ENCODE measurements at places on chromosomes 5 and 9. TPM values are rescaled to one million over a fixed set of nuclear protein-coding genes. Genes with fewer than 3 reads are reported as not detected.

- H3K4me3 ChIP-seq = no peak overlapping the region
- H3K36me3 ChIP-seq = no peaks in the 10 kb centered on the region
- H3K27me3 ChIP-seq = peaks cover 31% of the 10 kb centered on the region
- H3K27ac ChIP-seq = no peak overlapping the region
These were observed 22.8 kb upstream of the ARAP3 start for GRCh38 chr5:141704782-141705297.

- H3K36me3 ChIP-seq = peaks cover 38% of the 10 kb centered on the region
- DNase-seq = no peak
- H3K4me1 ChIP-seq = peaks cover 34% of the 10 kb centered on the region
- H3K4me3 ChIP-seq = peak overlapping the region; percentile 76
- no peaks in the 10 kb centered on the region for H3K27me3 ChIP-seq
These were observed 823 bp downstream of the ST6GALNAC6 start for GRCh38 chr9:127898433-127899127.

DNA sequence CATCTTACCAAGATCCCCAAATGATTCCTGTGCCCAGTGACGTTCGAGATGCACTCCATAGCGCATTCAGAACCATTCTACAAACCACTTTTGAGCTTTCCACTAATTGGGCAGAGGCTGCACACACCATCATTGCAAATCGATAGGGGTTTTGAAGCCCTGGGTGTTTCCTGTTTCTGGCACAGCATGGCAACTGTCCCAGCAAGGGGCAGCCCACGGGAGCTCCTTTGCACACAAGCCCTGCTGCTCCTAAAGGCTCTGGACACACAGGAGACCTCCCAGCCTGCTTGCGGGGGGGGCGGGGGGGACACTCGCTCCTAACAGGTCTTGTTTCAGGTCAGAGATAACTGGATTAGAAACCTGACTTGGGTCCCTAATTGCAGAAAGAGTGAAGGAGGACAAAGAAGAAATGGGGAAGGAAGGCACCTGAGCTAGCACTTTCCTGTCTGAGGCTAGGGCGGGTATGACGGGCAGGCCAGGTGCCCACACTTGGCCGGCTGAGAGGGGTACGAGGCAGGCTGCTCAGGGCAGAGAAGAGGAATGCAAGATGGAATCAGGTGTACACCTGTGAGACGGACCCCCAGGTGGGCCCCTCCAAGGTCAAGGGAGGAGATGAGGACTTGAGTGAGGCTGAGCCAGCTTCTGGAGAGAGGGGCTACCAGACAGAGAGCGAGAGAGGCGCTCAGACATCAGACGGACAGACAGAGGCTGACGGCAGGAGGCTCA is 820 bp downstream of the FBP1 start:
- H3K4me3 ChIP-seq = peak overlapping the region; percentile 76
- H3K27ac ChIP-seq = no peak overlapping the region
- no peaks in the 10 kb centered on the region for H3K36me3 ChIP-seq
- no peak for DNase-seq

Gene TRAF2
- 67.6 TPM for total RNA-seq

Gene NDUFA8
- total RNA-seq = 49.1 TPM

DNA sequence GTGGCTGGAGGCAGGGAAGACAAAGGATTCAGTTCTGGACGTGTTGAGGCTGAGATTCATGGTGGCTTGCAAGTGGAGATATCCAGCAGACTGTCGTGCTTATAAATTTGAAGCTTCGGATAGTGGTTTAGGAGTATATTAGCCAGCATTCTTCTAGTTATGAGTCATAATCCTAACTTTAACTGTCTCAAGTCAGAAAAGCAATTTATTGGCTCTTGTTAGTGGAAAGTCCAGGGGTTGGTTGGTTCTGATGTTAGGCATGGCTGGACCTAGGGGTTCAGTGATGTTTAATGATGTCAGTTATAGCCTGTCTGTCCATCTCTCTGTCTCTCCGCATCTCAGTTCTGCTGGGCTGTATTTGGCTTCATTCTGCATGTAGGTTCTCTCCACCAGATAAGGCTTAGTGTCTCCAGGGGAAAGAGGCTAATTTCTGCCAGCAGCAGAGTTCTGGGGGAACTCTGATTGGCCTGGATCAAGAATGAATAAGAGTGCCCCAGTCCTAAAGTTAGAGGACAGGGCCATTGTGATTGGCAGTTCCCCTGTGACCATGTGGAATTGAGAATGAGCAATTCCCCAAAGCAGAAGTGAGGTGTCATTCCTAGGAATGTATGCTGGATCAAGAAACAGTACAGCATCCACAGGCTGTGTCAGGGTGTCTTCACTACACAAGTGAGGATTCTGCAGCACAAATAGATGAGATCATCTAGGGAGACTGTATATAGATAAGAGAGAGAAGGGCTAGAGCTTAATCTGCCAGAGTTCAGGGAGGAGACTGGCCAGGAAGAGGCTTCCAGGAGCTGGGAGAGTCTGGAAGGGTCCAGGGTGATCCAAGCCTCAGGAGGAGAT is 72.9 kb upstream of the SHB start:
- peaks cover 49% of the 10 kb centered on the region for H3K27me3 ChIP-seq
- no peak overlapping the region for H3K4me3 ChIP-seq
- no peaks in the 10 kb centered on the region for H3K4me1 ChIP-seq
- H3K36me3 ChIP-seq = no peaks in the 10 kb centered on the region
- H3K27ac ChIP-seq = no peak overlapping the region

DNA sequence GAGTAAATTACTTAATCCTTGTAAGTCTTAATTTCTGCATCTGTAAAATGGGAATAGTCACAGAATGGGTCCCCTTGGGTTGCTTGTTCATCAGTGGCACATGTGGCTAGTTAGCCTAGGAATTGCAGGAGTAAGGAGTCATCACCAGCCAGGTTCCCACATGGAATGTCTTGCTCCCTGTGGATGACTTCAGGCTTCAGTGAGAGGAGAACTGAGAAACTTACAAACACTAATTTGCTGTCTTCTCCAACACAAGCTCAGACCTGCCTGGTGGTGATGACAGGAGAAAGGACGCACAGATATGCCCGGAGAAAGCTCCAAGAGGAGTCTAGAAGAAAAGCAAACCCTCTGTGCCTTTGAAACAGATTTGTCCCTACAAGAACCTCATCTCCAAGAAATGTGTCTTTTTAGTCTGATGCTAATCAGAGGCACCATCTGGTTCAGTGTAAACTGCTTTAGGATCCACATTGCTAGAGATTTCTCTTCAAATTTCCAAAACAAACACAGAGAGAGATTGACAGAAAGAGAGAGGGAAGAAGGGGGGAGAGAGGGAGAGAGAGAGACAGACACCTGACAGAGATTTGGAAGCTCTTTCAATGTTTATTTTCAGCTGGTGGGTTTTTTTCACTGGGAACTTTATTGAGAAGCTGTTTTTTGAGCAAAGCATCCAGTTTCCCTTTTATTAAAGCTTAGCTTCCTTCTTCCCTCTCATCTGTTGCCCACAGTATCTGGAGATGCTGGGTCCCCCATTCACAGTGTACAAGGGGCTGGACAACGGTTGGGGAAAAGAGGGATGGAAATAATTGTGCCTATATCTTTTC is 128.3 kb downstream of the DOCK2 start:
- DNase-seq = no peak
- H3K4me3 ChIP-seq = no peak overlapping the region
- H3K27ac ChIP-seq = no peak overlapping the region
- H3K27me3 ChIP-seq = no peaks in the 10 kb centered on the region
- H3K36me3 ChIP-seq = peaks cover 58% of the 10 kb centered on the region
- H3K4me1 ChIP-seq = peaks cover 7% of the 10 kb centered on the region

- no peak overlapping the region for H3K4me3 ChIP-seq
- no peaks in the 10 kb centered on the region for H3K36me3 ChIP-seq
- DNase-seq = no peak
- no peaks in the 10 kb centered on the region for H3K4me1 ChIP-seq
- H3K27ac ChIP-seq = no peak overlapping the region
These were observed 38.1 kb upstream of the TUSC1 start for GRCh38 chr9:25716220-25716872.

DNA sequence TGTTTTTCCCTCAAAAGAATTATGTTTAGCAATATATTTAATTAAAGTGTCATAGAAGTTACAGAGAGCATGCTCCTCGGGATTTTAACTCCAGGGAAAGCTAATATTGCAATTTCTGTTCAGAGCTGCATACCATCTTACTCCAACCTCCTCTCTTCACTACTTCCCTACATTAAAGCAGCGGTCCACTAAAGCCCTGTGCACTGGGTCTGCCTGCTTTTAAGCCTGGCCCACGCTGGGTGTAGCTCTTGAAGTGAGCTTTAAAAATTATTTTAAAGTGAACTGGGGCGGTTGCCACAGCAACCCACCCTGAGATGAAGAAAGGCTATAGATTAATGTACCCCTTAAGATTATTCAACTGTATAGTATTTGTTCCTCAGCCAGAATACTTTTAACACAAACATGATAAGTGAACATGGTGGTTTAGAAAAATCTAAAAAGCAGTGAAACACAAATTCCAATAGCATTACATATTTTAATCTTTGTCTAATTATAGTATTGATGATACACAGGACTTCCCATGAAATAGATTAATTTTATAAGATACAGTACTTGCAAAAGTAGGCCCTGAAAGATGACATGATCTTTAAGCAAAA is 3.9 kb upstream of the MEF2C start:
- H3K27ac ChIP-seq = no peak overlapping the region
- peaks cover 2% of the 10 kb centered on the region for H3K36me3 ChIP-seq
- H3K4me1 ChIP-seq = peaks cover 17% of the 10 kb centered on the region
- no peak for DNase-seq

- no peaks in the 10 kb centered on the region for H3K4me1 ChIP-seq
- no peak overlapping the region for H3K27ac ChIP-seq
- no peaks in the 10 kb centered on the region for H3K36me3 ChIP-seq
- no peak overlapping the region for H3K4me3 ChIP-seq
- H3K27me3 ChIP-seq = peaks cover 6% of the 10 kb centered on the region
These were observed 22.3 kb upstream of the ALDH1B1 start for GRCh38 chr9:38370176-38370575.

- no peaks in the 10 kb centered on the region for H3K36me3 ChIP-seq
- DNase-seq = no peak
- H3K4me3 ChIP-seq = no peak overlapping the region
- no peaks in the 10 kb centered on the region for H3K27me3 ChIP-seq
- H3K27ac ChIP-seq = no peak overlapping the region
These were observed 205.3 kb downstream of the SLCO4C1 start for GRCh38 chr5:102090770-102091169.

DNA sequence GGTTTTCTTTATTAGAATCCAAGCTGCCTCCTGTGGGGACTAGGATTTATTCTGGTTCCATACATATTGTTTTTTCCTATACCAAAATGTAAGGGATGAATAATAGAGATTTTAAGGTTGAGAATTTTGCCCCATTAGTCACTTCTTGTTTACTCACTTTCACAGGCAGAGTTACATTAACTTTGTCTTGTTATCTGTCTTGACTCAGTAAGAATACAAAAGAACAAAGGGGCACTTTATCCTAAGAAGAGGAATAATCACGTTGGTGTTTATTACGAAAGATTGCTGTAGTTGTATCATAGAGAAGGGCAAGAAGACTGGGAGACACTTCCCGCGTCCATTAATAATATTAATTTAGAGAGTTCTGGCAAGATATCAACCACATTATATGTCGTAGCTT is 599.7 kb upstream of the FTMT start:
- H3K4me3 ChIP-seq = no peak overlapping the region
- no peak for DNase-seq
- no peaks in the 10 kb centered on the region for H3K4me1 ChIP-seq

GRCh38 chr9:99895510-99895909 is 10.9 kb upstream of the STX17 start:
- H3K27me3 ChIP-seq = peaks cover 41% of the 10 kb centered on the region
- no peak overlapping the region for H3K27ac ChIP-seq
- H3K4me3 ChIP-seq = no peak overlapping the region
- H3K4me1 ChIP-seq = no peaks in the 10 kb centered on the region

GRCh38 chr9:79632705-79633104 is 60.9 kb downstream of the TLE4 start:
- H3K27me3 ChIP-seq = no peaks in the 10 kb centered on the region
- H3K27ac ChIP-seq = no peak overlapping the region
- peaks cover 27% of the 10 kb centered on the region for H3K36me3 ChIP-seq
- H3K4me3 ChIP-seq = no peak overlapping the region

DNA sequence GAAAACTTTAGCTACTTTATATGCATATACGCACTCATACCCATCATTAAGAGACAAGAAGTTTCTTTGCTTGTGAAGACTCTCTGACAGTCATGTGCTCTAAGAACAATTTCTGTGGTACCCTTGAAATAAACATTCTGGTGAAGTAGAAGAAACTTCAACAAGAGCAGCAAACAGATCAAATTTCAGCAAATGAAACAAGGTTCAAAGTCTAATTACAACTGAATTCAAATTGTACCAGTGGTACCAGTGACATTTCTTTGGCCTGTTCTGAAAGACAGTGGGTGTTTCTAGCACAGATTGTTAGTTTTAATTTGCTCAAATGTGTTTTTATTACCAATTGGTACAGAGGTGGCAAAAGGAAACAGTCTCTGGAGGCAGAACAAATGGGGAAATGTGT is 391.0 kb downstream of the CHSY3 start:
- H3K27me3 ChIP-seq = no peaks in the 10 kb centered on the region
- no peak for DNase-seq
- no peak overlapping the region for H3K27ac ChIP-seq

Gene SPIN1
- total RNA-seq = 92.8 TPM

DNA sequence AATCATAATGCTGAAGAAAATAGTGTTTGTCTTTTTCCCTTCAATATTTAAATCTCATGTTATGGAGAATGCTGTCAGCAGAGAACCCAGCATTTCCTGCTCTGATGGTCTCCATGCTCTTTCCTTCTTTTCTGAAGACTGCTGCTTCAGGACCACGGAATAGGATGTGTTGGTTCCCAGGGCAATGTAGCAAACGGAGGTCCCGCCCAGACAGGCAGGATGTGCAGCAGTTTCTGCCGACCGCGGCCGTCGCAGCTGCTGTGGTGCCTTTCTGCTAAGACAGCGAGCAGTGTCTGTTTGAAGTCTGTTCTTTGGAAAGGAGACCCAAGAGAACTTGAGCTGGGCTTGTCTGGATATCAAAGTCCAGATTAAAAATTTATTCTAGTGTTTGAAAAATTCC is 654.3 kb downstream of the CCDC171 start:
- no peaks in the 10 kb centered on the region for H3K36me3 ChIP-seq
- H3K27ac ChIP-seq = no peak overlapping the region
- no peak overlapping the region for H3K4me3 ChIP-seq
- no peak for DNase-seq

GRCh38 chr9:126423142-126423915 is 96.7 kb downstream of the MVB12B start:
- no peaks in the 10 kb centered on the region for H3K27me3 ChIP-seq
- H3K27ac ChIP-seq = peak overlapping the region; percentile 13
- H3K36me3 ChIP-seq = peaks cover 29% of the 10 kb centered on the region
